ENCODE measurements at places on chromosomes 11 and 22.

GRCh38 chr22:38828191-38828590 is 15.6 kb downstream of the NPTXR start:
- no peak for DNase-seq

DNA sequence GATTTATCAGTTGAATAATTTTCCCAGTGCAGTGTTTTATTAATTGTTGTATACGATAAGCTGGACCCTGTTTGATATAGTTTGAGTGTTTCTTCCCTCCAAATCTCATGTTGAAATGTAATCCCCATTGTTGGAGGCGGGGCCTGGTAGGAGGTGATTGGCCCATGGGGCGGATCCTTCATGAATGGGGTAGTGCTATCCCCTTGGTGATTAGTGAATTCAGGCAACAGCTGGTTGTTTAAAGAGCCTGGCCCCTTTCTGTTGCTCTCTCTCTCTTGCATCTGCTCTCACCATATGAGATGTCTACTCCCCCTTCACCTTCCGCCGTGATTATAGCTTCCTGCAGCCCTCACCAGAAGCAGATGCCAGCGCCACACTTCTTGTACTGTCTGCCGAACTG is 1.5 kb downstream of the OR5A1 start:
- no peak for DNase-seq

DNA sequence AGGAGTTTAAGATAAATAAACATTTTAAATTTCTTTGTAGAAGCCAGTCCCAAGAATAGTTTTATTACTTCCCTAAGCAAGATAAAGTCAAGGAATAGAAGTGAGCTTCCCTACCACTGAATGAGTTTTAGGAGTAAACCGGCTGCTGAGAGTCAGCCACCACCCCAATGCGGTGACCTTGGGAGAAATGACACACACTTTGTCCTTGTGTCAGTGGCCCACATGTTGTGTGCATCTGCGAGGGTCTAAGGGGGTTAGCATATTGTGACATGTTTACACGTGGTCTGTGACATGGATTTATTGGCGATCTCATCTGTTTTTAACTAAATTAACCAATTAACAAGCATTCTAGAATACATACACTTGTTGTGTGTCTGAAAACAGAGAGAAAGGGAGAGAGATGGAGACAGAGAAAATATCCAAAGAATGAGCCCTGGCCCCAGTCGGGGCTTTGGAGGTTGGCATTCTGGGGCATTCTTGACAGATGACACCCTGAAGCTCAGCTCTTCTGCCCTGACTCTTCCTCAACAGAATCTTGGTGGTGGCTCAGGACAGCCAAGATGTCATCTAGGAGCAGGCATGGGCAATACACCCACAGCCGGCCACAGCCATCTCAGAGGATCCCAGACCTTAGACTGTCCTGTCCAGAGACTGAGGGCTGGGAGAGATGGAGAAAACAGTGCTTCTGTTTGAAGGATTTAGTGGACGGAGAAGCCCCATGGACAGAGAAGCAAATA is 29.7 kb upstream of the TMPRSS4 start:
- DNase-seq, result no peak

DNA sequence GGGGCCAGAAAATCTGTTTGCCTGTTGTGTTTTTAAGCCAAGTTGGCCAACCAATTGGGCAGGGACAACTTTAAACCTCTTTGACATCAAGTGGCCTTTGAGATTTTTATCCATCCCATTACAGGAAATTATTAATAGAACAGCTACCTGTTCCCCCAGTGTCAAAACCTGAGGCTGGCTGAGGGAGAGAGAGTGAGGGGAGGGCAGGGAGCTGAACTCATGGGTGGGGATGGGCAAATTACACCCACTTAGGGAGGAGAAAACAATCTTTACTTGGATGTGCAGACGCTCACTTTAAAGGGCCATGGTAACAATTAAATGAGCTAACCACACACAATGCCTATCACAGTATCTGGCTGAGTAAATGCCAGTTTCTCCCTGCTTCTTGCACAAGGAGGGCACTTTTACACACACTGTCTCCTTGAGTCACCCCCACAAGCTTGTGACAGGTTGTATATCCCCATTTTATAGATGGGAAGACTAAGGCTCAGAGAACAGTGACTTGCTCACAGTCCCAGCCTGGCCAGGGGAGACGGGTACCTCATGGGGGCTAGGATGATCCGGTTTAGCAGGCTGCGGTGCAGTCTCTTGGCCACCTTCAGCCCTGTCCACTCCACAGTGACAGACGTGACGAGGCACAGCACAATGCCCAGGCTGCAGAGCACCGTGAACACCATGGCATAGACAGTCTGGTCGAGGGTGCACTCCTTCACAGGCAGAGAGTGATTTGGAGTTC is 17.8 kb upstream of the KCNJ11 start:
- DNase-seq, result no peak

- no peak for DNase-seq
Observed at GRCh38 chr11:89205378-89205777, 27.7 kb downstream of the TYR start.

GRCh38 chr11:76252631-76253070 is 46.3 kb upstream of the WNT11 start:
- no peak for DNase-seq

DNA sequence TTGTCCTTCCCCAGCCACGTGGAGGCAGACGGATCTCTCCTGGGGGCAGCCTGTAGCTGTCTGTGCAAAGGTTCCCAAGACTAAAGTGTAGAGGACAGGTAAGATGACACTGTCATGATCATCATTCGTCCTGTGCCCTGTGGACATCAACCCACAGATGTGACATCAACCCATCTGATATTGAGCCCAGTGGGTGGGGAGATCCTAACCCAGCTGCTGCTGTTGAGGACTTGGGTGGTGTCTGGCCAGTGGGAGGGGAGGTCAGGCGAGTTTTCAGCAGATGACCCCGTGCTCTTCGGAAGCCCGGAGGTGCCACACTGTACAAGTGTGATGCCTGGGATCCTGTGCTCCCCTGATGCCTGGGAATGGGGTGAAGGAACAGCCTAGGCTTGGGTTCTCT is 1.2 kb upstream of the GAL start:
- DNase-seq, result no peak

DNA sequence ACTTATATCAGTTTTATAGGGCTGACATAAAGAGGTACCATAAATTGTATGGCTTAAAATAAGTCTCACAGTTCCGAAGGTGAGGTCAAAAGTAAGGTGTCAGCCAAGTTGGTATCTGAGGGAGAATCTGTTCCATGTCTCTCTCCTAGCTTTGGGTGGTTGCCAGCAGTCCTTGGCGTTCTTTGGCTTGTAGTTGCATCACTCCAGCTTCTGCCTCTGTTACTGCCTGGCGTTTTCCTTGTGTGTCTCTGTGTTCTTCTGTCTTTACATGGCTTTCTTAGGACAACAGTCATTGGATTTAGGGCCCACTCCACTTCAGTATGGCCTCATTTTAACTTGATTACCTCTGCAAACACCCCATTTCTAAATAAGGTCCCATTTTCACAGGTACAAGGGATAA is 16.7 kb downstream of the MMP7 start:
- no peak for DNase-seq

DNA sequence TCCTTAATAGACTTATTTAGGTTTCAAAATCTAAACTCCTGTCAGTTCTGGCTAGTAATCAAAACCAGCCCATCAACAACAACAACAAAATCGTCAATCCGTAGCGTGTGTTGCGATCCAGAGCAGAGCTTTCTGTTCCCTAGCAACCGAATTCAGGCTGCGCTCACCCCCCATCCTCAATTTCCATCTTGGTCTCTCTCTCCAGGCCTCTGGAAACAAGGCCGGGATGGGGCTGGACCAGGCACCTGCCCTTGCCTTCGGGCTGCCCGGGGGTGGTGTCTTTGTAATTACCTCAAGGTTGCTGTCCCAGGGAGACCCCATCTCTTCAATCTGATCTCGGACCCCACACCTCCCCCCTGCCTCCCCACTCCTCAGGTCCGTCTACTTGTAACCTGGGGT is 1341.5 kb downstream of the BRD1 start:
- no peak for DNase-seq

- peak; percentile 57 for DNase-seq
Observed at GRCh38 chr22:36286096-36286957, 33.4 kb downstream of the APOL1 start.

GRCh38 chr11:45287316-45287903 is 1.3 kb upstream of the SYT13 start:
- DNase-seq, result no peak

GRCh38 chr11:44128729-44129128 is 33.3 kb downstream of the EXT2 start:
- DNase-seq, result no peak

GRCh38 chr22:44314425-44315067 is 1.8 kb upstream of the SHISAL1 start:
- no peak for DNase-seq

DNA sequence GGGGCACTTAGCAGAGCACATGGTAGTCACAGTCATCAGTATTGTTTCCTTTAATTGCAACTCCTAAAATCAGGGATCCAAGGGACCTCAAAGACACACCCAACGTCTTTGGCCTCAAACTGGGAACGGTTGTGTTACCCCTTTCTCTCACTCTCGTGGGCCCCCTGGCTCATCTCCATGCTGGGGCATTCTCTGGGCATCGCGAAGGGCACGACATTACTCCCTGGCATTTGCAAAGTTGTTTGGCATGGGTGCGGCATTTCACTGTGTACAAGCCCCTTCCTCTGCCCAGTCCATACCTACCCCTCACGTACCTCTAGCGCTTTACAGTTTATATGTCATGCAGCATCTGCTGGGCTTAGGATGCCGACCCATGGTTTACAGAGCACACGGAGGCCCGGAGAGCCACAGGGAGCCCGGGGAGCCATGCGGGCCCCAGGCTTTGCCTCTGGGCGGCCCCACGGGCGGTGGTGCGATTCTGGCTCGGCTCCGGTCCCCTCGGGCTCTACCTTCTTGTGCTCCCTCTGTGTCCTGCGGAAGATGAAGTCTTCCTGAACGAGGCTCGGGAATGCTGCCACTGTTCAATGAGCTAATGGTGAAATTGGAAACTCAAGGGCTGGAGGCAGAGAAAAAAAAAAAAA is 21.9 kb upstream of the CACNG2 start:
- DNase-seq, result no peak

GRCh38 chr11:60206616-60207015 is 23.7 kb upstream of the MS4A6A start:
- DNase-seq, result no peak

GRCh38 chr11:79634905-79635304 is 194.1 kb upstream of the TENM4 start:
- DNase-seq, result no peak

DNA sequence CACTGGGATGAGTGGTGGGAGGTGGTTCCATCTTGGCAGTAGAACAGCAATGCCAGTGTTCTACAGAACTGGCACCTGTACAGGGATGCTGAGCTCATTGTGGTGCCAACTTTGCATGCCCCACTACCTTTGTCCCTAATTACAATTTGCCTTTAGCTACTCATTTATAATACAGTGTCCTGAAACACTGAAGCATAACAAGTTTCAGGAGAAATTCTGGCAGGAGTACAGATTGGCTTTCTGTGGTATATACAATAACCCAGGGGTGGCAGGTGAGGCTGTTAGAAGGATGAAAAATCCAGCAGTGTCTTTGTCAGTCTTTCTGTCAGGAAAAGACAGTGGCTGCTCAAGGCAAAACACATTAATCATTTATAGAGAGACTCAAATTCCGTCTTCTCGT is 240.3 kb downstream of the FAM76B start:
- no peak for DNase-seq

GRCh38 chr11:17468122-17468521 is 8.5 kb downstream of the ABCC8 start:
- DNase-seq, result no peak

DNA sequence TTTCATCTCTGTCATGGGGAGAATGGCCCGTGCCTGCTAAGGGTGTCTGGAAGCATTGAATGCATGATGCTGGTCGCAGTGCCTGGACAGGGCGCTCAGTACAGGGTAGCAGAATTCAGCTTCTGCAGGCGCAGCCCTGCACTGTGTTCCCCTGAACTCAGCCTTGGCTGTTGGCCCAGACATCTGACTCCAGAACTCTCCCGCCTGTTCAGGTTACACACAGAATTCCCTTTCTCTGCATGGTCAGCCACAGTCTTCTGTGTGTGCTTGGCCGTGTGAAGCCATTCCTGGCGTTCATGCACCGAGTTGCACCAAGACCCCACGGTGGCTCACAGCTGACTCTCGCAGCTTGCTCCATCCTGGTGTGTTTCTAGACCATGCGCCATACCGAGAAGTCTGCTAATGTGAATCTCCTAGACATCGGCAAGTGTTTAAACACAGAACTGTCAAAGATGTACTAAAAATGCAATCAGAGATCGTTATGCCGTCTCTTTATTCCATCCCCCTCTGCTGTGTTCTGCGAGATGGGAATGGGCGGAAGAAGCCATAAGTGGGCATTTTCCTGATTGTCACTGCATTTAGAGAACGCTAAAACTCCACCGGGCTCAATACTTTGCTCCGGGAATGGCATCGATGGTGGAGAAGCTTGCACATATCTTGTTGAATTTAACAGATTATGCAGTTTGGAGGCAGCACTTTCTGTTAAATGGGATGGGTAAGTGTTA is 55.6 kb downstream of the MPPED1 start:
- no peak for DNase-seq

DNA sequence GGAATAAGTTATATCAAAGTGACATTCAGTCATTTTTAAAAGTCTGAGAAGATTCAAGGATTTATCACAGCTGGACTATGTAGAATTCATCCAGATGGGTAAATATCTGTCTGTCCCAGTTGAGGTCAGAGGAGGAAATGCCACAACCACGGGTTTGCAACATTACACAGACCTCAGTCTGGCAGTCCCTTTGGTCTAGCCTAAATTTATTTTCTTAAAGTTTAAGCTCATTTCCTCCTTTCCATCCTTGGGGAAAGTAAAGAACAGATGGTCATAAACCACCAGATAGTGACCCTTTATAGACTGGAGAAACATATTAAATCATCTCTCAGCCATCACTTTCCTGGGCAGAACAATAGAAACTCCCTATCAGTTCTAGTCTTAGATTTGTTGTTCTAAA is 238.4 kb upstream of the DDI1 start:
- no peak for DNase-seq

GRCh38 chr11:102577182-102577581 is 46.6 kb upstream of the MMP7 start:
- DNase-seq, result no peak

DNA sequence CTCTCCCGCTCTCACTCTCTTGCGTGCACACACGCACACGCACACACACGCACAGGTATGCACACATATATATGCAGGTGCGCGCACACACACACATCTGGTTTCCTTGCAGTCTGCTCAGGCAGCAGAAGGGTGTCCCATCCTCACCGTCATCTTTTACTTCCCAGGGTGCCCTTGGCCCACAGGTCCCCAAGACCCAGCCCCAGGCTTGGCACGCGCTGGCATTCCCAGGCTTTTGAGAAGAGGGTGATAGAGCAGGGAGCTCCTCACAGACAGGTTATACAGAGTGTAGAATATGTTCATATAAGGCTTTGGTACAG is 52.0 kb upstream of the SPATA19 start:
- no peak for DNase-seq

- DNase-seq, result no peak
Observed at GRCh38 chr11:11380883-11381282, 27.8 kb upstream of the CSNK2A3 start.

DNA sequence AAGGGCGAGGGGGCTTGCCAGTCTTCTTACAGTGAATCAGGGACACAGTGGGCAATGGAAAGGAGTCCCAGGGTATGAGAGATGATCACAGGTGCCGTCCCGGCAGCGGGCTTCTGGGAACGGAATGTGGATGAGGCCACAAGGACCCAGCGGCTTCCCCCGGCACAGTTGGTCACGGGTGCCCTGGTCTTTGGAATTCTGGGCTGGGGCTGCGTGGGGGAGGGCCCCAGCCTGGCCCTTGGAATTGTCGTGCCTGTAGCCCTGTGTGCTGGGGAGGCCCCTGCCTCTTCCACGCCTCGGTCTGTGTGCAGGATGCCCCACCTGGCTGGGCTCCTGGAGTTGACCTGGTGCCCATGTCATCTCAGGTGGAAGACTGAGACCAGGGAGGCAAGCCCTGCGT is 76.6 kb downstream of the FBLN1 start:
- DNase-seq, result no peak

Measured in T-helper 17 cell (primary cell).